AG04450 (cell line): ENCODE measurements at places on chromosomes 12 and 14.

DNA sequence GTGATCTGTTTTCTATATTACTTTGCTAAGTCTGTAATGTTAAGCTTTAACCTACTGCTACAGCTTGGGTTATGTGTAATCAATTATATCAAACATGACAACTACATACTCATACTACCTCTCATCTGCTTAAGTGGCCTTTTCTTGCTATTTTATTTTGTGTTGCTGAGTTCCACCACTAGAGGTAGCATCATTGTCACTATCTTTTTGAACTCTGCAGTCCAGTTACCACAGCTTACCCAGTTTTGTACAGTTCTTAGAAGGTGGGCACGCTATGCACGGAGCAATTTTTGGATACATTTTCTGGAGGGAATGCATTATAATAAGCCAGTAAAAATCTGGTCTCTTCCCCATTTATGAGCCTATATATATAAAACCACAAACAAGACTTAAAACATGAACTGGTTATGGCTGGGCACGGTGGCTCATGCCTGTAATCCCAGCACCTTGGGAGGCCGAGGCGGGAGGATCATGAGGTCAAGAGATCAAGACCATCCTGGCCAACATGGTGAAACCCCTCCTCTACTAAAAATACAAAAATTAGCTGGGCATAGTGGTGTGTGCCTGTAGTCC, 48.5 kb downstream of the SAV1 start:
- DNase-seq, result no peak

- DNase-seq, result no peak
These were observed 967.9 kb upstream of the SEL1L start for GRCh38 chr14:82501554-82501953.

- DNase-seq, result no peak
These were observed 17.2 kb upstream of the NRXN3 start for GRCh38 chr14:78153064-78153341.

DNA sequence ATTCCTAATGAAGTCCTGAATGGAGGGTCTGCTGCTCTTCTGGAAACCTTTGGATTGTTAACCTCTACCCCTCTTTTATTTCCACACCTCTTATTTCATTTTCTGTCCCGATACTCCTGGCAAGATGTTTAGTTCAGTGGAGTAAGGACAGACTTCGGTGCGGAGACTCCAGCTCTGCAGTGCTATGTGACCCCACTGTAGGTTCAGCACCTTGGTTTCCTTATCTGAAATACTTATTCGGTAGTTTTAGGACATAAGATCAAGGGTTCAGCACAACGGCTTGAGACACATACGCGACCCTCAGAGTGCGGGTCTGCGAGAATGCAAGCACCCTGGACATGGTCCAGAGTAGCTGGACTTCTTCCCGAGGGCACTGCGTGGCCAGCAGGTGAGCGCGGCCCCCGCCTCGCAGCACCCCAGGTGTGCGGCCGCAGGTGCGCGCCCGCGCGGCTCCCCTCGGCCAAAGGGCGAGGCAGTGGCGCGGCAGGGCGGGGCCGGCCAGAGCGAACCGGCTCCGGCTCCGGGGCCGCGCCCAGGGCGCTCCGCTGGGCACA, 465 bp upstream of the FGD4 start:
- DNase-seq, result no peak

GRCh38 chr12:52390739-52391617, 5.5 kb upstream of the KRT84 start:
- no peak for DNase-seq

DNA sequence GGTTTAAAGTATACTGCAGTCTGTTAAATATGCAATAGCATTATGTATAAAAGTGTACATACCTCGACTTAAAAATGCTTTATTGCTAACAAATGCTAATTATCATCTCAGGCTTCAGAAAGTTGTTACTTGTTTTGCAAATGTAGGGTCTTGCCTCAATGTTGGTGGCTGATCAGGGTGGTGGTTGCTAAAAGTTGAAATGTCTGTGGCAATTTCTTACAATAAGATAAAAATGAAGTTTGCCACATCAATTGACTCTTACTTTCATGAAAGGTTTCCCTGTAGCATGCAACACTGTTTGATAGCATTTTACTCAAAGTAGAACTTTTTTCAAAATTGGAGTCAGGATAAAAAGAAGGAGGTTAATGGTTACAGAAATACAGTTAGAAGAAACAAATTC, 407.7 kb upstream of the OR4E1 start:
- DNase-seq, result no peak

DNA sequence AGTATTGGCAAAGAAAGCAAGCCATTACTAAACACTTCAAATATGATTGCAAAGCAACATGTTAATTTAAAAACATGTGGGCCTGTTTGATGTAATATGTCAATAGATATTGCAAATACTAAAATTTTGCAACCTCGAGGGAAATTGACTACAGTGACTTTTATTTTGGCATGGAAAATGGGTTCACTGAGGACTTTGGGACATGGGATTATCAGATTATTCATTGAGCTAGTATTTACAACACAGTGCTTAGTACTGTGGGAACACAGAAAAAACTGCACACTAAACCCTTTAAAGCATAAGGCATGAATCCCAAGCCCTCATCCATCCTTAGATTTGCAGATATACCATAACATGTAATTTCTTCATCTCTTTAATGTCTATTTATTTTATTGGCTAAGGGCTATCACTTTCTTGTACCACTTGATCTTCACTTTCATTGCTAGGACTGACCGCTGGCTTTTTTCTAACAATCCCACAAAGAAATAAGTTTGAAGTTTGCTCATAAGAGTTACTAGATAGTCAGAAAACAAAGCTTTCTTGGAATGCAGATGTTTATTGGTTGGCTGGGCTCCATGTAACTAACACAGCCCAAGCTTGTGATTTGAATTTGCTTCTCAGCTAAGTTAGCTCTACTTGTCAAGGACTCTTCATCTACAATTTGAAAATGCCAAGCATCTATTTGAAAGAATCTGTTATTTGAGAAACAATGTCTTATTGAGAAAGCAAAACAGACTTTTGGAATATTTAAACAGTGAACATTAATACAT, 48.7 kb downstream of the PPFIBP1 start:
- no peak for DNase-seq

GRCh38 chr12:105843561-105843960, 295.2 kb downstream of the NUAK1 start:
- DNase-seq, result no peak

DNA sequence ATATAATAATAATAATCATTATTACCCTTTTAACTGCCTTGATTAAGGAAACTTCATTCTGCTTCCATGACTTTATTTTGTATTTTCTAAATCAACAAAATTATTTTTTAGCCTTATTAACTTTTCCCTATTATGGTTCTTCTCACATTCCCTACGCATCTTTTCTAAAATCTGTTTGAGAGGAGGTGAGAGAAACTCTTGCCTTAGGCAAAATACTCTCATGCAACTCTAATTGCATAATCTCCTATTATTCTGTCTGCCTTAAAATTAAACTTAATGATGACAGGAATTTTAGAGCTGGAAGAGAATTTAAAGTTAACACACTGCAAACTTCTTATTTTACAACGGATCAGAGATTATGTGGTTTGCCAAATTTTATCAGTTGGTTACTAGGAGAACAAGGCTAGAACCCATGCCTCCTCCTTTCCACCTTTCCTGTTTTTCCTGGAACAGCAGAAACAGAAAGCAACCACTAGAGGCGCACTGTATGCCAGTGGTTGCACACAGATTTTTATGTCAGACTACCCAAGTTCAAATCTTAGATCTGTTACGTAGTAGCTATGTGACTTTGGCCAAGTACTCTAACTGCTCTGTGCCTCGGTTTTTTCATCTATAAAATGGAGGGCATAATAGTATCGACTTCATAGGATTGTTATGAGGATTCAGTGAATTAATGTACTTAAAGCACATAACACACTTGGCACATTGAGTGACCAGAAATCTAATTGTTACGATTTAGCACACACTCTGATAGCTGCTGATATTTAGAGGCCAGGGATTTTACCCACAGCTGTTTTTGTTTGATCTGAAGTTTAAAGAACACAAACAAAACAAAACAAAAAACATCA, 4.3 kb upstream of the BRMS1L start:
- DNase-seq, result no peak

DNA sequence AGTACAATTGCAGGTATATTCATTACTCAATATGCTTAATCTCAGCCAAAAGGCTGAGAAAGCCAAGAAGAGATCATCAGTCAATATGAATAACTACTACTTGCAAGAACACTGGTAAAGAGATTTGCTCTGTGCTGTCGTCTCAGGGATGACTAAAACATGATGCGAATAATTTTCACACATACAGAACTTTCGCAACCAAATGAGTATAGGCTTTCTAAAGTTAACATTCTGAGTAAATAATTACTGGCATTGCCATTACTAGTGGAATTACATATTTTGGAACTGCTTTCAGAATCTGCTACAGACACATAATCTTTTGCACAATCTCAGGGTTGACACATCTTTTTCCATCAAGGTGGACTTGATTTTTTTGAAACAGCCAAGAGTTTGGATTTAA, 24.7 kb downstream of the NCKAP1L start:
- no peak for DNase-seq

DNA sequence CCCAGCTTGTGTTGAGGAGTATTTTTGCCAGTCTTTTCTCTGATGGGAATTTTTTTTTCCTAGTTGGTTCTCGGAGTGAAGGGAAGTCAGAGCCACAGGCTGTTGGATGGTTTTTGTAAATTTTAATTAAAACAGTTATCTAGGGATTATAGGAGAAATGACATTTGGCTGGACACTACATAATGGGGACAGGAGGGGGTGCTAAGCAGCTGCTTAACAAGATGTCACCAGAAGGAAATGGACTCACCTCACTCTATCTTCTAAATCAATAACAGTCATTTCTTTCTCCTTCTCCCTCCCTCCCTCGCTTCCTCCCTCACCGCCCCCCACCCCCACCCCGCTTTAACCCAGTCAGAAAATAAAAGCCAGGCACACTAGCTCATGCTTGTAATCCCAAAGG, 93.4 kb upstream of the TMEM233 start:
- DNase-seq, result no peak

DNA sequence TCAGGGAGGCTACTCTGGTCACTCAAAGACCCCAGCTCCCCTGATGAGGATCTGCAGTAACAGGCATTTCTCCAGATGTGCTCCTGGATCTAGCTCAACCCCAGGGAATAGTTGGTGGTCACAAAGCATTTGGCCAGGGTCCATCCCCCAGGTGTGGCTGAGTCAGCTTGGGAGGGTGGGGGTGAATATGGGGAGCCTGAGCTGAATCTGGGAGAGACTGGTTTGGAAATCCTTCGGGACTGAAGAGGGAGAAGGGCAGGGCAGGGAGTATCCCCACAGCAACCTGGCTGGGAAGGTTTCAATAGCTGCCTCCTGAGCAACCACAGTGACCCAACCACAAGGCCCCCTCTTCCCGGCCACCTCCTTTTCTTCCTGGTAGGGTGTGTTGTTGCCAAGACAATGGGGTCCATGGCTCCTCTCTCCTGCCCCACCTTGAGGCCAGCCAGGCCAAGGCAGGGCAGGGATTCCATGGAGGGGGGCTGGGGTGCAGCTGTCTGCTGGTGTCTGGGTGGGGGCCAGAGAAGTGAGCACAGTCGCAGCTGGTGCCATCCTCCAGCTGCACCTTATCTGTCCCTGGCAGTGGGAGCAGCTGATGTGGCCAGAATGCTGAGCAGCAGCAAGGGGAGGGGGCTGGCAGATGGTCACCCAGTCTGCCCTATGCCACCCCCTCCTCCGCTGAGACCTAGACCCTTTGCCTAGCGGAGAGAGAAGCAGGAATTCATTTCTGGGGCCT, 5.5 kb downstream of the ASIC1 start:
- no peak for DNase-seq

GRCh38 chr12:14278294-14278953, 87.1 kb upstream of the ATF7IP start:
- DNase-seq, result no peak

- peak; percentile 86 for DNase-seq
These were observed 20.0 kb upstream of the PCNX1 start for GRCh38 chr14:70887207-70887681.

DNA sequence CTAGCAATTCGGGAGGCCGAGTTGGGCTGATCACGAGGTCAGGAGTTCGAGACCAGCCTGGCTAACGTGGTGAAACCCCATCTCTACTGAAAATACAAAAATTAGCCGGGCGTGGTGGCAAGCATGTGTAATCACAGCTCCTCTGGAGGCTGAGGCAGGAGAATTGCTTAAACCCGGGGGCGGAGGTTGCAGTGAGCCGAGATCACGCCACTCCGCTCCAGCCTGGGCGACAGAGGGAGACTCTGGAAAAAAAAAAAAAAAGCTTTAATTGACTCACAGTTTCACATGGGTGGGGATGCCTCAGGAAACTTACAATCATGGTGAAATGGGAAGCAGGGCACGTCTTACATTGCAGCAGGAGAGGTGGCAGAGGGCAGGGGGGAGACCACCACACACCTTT, 30.6 kb upstream of the SLC2A3 start:
- DNase-seq, result no peak
